ENCODE measurements at places on chromosomes 5 and 9.

DNA sequence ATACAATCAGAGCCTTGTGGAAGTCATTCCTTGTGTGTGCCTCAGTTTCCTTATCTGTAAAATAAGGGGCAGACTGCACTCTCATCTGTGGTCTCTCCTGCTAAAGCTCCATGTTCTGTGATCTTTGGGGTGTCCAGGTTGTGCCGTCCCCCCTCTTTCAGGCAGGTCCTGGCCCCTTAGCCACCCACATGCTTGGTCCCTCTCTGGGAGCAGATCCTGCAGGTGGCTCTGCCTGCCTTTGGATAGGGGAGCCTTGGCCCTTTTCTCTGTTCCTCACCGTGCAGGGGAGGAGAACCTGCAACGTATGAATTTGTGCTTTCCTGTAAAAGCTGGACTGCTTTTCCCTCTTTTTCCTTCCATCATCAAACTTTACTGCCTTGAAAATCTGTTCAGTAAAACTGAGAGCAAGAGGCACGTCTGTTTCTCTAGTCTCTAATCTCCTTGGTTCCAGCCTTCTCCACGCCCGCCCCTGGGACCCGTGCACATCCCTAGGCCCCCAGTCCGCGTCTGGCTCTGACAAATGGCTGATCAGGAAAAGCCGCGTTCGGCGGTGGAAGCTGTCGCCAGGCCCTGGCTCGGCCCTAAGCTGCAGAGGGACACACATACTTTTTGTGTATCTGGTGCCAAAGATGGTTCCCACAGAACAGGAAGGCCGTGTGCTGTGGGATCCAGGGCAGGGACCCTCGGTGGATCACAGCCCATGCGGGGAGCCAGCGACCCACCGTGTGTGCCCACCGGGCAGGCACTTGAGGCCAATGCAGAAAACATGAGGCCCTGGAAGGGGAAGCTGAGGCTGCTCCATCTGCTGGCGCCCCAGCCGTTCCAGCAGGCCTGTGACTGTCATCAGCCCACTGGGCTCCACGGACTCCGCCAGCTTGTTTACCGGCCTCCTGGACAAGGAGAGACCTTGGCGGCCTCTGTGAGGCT is 43.4 kb upstream of the COL5A1 start:
- DNase-seq = no peak

DNA sequence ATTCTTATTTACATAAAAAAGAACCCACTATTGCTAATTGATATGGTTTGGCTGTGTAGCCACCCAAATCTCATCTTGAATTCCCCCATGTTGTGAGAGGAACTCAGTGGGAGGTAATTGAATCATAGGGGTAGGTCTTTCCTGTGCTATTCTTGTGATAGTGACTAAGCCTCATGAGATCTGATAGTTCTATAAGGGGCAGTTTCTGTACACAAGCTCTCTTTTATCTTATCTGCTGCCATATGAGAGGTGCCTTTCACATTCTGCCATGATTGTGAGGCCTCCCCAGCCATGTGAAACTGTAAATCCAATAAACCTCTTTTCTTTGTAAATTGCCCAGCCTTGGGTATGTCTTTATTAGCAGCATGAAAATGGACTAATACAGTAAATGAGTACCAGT is 58.2 kb upstream of the PRR16 start:
- DNase-seq = no peak

- no peak for DNase-seq
Observed at GRCh38 chr5:6568889-6569288, 64.0 kb downstream of the NSUN2 start.

- no peak for DNase-seq
Observed at GRCh38 chr5:6423327-6424109, 25.1 kb upstream of the UBE2QL1 start.

- no peak for DNase-seq
Observed at GRCh38 chr5:73431204-73431851, 17.2 kb downstream of the FOXD1 start.

- DNase-seq = no peak
Observed at GRCh38 chr5:133610489-133611356, 1.6 kb downstream of the FSTL4 start.

- no peak for DNase-seq
Observed at GRCh38 chr9:97980479-97980803, 2.7 kb upstream of the ANP32B start.

DNA sequence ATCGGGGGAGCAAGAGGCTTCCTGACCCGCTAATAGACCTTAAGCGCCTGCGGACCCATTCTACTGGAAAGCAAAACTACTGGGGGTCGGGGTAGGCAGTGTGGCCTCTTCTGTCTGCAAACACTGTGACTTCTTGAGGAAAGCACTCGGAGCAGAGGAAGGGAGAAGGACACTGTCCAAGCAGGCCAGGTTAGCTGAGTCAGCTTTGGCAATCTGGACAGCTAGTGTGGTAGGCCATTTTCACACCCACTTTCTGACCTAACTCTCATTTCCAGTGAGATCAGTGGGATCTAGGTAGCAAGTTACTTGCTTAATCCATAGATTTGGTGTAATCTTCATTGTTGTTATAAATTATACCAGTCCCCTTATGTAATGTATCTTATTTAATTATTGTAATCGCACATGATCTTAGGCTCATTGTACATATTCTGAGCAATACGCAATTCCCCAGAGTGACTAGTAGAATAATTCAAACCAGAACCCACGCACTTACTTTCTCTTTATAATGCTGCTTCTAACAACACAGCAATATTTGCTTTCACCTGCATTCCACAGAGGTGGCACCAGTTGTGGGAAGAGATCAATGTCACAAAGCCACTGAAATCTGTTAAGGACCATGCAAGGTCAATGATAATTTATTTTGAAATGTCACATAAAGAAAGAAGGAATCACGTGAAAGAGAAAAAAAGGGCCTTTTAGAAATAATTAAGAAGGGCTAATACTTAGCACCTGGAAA is 82.9 kb downstream of the NREP start:
- no peak for DNase-seq

DNA sequence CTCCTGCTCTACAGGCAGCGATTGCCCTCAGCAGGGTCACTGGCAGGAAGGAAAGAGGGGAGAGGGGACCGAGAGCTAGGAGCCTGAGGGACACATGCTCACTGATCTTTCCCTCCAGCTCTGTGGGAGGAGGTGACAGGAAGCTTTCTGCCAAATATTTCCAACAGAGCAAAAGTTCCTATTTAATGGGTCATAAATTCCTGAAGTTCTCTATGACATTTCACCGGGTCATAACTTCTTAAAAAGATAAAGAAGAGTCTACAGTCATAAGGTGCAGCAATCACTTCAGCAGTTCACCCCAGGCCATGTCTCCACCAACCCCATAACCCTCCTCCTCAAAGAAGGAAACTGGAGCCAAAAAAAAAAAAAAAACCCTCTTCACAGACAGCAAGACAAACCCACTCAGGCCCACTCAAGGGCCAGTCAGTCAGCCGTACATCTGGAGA is 481.1 kb downstream of the NR2F1-AS1 start:
- DNase-seq = no peak

- DNase-seq = no peak
Observed at GRCh38 chr9:15519831-15520230, 9.1 kb upstream of the PSIP1 start.

DNA sequence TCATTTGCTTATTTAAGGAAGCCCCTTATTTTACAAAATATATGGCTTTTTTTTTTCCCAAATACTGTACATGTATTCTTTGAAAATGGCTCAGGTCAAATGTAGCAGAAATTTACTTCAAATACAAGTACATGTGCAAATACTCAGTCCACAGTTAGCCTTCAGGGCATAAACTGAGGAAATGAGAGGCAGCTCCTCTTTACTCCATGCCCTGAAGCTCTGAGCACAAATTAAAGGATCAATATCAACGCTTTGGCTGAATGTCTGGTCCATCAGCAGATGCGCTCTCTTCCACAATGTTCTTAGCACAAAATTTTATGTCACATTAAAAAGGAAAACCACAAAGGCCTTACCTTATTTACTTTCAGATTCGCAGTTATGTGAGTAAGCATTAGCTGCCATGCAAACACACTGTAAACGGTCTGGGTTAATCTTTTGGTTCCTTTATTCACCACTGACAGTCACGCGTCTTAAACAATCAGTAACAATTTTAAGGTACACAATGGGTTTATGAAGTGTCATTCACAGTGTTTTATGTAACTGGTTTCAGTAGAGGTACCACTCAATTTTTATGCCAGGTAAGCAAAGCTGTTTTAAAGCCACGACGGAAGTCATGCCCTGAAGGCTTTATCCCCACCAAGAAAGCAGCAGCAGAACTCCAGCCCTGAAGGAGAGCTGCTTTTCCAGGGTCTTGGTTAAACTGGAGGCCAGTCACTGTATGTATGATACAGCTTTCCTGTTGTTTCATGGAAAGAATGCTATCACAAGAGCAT is 103.4 kb downstream of the OTULIN start:
- no peak for DNase-seq

DNA sequence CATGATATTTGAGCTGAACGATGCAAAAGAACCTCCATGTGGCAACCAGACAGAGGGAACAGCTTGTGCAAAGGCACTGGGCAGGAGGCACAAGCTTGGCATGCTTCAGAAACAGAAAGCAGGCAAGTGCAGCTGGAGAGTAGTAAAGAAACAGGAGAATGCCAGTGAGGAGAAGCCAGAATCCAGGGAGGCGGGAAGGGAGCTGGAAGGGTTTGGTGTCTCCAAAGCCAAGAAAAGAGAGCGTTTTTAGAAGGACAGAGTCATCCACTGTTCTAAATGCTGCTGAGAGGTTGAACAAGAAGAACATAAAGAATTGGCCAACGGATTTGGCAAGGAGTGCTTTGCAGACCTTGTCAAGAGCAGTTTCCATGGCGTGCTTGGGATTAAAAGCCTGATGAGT is 124.7 kb downstream of the TLE1 start:
- no peak for DNase-seq

GRCh38 chr5:176589039-176589769 is 20.8 kb downstream of the GPRIN1 start:
- no peak for DNase-seq

DNA sequence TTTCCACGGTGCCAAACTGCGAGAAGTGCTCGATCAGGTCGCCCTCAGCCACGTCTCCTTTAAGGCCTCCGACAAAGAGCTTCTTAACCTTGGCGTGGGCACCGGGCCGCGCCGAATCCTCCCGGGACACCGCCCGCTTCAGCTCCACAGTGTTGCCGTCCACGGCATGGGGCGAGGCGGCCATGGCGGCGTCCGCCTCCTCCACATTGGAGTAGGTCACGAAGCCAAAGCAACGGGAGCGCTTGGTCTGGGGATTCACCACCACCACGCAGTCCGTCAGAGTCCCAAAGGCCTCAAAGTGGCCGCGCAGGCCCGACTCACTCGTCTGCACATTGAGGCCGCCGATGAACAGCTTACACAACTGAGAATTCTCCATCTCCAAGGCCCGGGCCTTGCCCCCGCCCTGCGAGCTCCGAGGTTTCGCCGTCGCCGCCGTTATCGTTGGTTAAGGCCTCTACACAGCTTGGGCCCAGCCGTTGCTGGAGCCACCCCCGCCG is 424 bp downstream of the HNRNPA0 start:
- DNase-seq = no peak
